ENCODE measurements at places on chromosomes 1 and 21.

DNA sequence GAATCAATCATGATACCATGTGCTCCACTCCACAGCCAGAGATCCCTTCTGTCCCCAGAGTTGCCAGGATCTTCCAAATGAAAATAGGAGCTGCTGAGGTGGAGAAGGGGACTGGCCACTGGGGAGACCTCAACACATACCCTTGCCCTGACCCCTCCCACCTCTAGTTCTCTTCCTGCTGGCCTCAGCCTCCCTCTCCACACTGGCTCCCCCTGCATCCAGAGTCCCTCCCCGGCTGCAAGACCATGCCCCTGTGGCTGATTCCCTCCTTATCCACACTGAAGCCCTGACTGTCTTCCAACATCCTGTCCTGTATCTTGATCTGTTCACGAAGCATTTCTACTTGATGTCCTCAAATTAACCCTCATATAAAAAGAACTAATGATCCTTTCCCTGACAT lies 21.1 kb upstream of the CDK18 start:
- no peak for DNase-seq

GRCh38 chr1:159992161-159992560 lies 38.1 kb upstream of the SLAMF9 start:
- DNase-seq, result no peak

DNA sequence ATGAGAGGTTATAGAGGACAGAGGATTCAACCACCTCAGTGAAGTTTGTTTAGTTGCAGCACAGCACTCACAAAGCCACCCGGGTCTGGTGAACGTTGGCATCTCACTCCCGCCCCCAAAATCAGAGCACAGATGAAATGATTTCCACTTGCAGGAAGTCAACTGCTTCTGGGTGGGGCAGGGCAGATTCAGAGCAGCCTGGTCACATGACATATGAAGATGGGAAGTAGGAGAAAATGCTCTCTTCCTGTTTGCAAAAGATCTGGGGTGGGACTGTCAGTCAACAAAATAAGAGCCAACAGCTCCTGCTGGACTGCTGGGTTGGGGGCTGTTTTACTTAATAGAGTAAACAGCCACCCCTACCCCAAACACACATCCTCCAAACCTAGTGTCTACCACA lies 43.2 kb downstream of the LRRC71 start:
- peak; percentile 11 for DNase-seq

DNA sequence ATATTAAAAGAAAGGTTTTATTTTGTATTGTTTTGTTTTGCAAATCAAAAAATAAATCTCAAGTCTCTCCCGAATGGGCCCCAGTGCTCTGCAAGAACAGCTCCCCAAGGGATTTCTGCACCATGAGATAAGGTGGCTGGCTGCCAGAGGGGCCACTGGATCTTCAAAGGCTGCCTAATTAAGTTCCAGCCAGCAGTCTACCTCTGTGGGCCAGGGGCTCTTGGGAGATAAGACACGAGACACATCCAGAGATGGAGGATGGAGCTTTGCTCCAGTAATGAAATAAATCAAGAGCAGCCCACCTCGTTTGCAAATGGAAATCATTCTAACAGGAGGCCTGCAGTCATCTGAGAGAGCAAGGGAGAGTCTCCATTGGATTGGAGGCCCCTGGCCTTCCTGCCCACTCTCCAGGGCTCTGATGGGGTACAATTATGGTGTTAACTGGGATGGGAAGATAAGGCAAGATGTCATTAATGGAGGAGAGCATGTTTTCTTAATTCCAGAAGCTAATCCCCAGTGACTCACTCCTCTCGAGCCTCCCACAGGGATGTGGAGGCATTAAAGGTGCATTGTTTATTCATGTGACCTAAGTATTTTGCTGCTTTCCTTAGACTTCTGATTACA lies 155.2 kb upstream of the KAZN start:
- DNase-seq, result no peak

GRCh38 chr1:168320800-168321450 lies 40.2 kb downstream of the TBX19 start:
- DNase-seq, result no peak

DNA sequence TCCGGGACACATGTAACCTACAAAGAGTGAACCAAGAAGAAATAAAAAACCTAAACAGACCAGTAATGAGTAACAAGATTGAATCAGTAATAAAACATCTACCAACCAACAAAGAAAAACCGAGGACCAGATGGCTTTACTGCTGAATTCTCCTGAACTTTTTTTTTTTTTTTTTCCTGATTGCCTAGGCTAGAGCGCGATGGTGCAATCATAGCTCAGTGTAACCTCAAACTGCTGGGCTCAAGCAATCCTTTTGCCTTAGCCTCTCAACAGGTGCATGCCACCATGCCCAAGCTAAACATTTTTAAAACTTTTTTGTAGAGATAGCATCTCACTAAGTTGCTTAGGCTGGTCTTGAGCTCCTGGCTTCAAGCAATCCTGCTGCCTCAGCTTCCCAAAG lies 11.2 kb upstream of the FGGY start:
- no peak for DNase-seq

GRCh38 chr1:221308534-221309511 lies 429.6 kb downstream of the HLX start:
- no peak for DNase-seq

- DNase-seq, result no peak
Observed at GRCh38 chr1:111735858-111736544, 3.2 kb downstream of the INKA2 start.

Measured in CD4-positive, alpha-beta T cell (primary cell).